ENCODE measurements at places on chromosomes 4 and X.

DNA sequence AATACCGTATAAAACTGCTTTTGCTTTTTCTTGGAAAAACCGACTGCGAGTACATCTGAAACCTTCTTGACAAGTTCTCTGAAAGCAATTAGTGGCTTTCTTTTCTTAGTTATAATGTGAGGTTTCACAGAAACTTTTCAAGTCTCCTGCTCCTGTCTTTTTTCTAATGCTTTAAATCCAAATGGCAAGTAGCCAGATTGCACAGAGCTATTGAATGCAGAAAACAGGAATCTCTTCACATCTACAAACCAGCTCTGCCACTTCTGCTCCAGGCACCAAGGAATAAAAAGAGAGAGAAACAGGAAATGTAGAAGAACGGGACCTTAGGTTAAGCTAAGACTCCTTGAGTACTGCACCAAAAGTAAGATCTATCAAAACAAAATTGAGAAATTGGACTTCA, 267.3 kb upstream of the TET2 start:
- no peak for DNase-seq

DNA sequence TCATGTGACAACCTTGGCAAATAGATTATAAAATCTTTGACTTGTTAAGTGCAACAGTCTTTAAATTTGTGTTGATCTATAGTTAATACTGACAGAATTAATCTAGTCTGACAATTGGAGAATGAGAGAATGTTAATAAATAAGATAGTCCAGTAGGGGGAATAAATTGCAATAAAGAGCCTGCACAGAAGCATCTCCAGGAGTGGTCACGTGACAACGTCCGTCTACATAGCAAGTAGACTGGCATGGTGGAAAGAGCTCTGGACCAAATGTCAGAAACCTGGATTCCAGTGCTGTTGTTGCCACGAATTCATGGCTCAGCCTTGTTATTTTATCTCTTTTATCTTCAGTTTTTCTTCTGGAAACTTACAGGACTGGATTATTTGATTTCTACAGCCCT, 436.5 kb downstream of the RAB28 start:
- no peak for DNase-seq

DNA sequence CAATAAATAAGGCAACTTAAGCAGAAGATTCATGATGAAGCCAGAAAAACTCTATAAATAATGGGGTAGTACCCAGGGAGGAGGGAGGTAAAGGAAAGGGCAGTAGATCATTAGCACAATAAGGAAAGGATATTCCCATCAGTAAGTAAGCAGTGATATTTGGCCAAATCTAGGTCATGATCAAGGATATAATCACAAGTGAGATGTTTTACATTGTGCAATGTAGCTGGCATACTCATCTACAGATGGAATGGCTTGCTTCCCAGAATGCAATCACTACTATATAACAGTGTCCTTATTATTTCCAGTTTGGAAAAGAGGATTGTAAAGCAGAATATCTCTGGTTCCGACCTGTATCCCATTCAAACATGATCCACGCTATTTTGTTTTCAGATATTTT, 483.4 kb downstream of the RPA4 start:
- DNase-seq = no peak

DNA sequence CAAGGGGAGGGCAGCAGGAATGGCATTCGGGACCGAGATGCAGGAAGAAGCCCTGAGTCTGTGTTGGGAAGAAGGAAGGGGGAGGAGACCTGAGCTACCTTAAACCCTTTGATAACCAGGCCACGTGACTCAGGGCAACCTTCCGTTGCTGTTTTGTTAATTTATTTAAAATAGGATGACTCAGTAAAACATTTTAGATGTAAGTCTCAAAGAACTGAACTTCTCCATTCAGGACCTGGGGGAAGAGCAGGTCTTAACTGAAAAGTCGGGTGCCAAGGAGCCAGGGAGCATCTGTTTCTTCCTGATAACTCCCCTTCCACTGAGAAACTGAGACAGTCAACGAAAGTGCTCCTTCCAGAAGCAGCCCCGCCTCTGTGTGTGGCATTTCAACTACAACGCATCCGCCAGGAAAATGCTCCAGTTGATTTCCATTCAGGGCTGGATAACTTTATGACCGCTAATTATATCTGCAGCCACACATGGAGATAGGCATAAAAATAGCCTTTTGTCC, 88.0 kb downstream of the IRF2 start:
- peak; percentile 34 for DNase-seq

DNA sequence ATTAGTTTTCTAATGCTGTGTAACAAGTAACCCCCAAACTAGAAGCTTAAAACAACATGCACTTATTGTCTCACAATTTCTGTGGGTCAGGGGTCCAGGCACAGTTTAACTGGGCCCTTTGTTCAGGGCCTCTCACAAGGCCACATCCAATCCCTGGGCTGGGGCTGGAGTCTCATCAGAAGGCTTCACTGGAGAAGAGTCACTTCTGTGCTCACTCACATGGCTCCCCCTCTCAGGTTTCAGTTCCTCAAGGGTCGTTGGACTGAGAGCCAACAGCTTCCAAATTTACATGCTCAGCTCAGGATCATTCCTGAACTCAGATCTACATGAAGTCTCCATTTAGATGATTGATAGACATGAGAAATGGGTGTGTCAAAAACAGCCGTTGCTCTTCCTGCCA, 77.1 kb downstream of the EVC start:
- DNase-seq = no peak

- peak; percentile 2 for DNase-seq
These were observed 75.8 kb downstream of the NBDY start for GRCh38 chrX:56804867-56805266.

GRCh38 chr4:100257567-100257966, 67.3 kb upstream of the DDIT4L start:
- DNase-seq = peak; percentile 28

DNA sequence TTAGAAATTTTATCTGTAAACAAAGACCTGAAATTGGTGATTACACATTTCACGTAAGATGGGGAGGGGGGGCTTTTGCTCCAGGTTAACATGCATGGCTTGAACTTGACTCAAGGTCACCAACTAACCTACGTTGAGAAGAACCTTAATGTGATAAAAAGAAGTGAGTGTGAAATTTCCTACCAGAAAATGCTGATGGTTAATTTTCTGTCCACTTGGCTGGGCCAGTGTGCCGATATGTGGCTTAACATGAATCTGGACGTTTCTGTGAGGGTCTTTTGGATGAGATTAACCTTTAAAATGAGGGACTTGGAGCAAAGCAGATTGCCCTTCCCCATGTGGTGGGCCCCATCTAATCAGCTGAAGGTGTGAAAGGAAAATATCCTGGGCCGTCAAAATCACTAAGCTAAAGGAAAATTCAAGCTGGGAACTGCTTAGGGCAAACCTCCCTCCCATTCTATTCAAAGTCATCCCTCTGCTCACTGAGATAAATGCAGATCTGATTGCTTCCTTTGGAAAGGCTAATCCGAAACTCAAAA, 107.3 kb upstream of the ENPP6 start:
- DNase-seq = no peak

DNA sequence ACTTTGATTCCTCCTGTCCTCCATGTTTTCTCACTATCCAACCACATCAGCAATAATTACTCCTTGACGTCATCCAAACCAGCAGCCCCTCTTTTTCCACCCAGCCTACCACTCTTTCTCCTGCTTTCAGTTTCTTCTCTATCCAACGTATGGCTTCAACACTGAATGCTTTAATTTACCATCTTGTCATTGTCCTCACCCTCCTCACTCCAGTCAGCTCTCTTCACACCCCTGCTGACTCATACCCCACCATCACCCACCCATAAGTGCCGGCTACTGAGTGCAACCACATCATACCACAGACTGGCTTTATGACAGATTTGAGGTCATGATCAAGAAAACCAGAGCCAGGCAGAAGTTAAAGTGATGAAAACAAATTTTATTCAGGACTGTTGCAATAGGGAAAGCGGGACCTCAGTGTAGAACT, 9.8 kb upstream of the ANXA5 start:
- no peak for DNase-seq

GRCh38 chrX:17012465-17012864, 66.0 kb downstream of the REPS2 start:
- no peak for DNase-seq

GRCh38 chr4:55358668-55359067, 12.6 kb downstream of the SRD5A3 start:
- no peak for DNase-seq

GRCh38 chr4:7241597-7242125, 49.3 kb downstream of the SORCS2 start:
- DNase-seq = no peak

- DNase-seq = no peak
These were observed 2.8 kb upstream of the CLCN5 start for GRCh38 chrX:49919617-49920016.

DNA sequence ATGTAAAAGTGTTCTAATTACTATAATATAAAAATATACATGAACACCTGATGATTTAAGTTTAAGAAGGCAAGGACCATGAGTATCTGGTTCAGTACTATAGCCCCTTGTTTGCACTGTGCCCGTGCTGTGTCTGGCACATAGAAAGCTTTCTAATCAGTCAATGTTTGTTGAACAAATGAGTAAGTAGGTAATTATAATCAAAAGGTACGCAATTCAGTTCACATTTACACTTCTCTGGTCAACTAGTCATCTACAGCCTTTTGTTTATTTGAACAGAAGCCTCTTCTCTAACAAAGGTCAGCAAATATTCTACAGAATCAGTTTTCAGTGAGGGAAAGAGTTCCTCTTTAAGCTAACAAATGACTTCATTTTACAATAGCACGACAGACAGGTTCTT, 523.3 kb downstream of the SMARCA1 start:
- no peak for DNase-seq

GRCh38 chrX:140503238-140503601, 1.6 kb downstream of the SOX3 start:
- DNase-seq = no peak

DNA sequence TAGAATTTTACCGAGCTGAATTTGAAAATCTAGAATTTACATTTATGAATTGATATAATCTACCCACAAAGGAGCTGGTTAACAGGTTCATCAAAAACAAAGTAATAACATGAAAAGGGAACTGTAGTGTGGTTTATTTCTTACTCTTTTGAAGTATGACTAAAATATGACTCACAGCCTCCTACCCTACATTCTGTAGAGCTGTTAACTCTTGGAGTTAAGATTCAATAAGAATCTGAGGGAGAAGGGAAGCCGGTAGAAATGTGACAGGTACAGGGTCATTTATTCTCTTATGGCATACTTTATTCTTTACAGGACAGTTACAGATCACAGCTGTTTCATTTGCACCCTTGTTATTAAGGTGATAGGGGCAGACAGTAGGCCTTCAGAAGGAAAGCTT, 132.2 kb upstream of the FAM47B start:
- DNase-seq = no peak

- no peak for DNase-seq
These were observed 30.4 kb downstream of the DCLK2 start for GRCh38 chr4:150108691-150109090.

- DNase-seq = no peak
These were observed 5.5 kb downstream of the L1CAM start for GRCh38 chrX:153880440-153880815.

DNA sequence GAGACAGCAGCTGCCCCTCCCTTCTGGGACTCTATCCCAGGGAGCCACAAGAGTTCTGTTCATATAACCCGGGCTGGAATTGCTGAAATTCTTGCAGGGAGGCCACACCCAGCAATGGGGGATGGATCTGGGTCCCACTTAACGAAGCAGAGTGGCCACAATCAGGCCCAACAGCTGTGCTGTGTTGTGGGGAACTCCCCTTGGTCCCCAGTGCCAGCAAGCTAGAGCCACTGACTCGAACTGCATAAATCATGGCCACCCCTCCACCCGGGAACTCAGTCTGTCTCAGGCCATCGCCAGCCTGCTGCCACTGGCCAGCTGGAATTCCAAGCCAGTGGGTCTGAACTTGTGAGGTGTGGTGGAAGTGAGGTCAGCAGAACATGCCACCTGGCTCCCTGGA, 111.1 kb downstream of the KLF8 start:
- DNase-seq = no peak

DNA sequence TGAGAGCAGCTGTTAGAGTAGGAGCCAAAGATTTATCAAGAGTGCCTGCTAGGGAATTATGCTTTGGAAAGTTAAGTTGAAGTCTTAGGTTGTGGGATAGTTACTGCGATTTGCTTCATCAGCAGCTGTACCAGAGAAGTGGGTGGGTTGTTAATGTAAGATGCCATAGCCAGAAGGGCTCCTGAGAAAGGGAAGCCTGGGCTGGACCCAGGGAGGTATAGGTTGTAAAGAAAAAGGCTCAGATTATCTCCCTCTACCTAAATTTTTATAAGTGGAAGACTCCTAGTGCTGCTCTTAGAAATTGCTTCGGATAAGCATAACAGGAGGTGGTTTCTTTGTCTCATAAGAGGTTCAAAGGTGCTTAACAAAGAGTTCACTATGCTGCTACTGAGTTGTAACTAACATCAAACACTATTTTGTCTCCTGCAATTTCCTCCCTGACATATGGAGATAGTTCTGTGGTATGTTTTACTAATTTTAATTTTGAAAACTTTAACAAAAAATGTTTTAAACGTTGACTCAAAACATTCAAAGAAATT, 356.9 kb downstream of the DTHD1 start:
- no peak for DNase-seq

- DNase-seq = no peak
These were observed 153.0 kb upstream of the SCML1 start for GRCh38 chrX:17584248-17584681.

DNA sequence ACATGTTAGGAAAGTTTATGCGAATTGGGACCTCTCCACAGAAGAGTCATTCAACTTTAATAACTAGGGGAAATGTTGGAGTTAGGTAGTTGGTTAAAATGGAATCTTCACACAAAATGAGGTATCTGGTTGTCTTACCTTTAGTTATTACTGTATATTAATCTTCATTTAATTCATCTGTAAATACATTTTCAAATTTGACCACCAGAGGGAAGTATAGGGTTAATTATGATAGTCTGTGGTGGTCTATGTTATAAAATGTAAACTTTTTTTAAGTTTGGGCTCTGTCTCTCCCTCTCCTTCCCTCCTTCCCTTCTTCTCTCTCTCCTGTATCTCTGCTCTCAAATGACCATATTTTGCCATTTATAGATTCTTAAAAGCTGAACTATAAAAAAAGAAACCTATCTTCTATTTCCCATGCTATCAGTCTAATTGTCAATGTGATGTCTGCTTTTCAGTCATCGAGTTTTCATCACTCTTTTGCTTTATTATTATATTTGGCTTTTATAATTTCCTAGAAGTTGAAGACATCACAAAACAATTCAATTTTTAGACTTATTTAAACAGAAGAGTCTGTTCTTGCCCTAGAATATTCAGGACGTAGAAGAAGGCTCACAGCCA, 49.8 kb downstream of the TMEM144 start:
- no peak for DNase-seq

GRCh38 chrX:24498975-24499374, 33.9 kb downstream of the PDK3 start:
- DNase-seq = no peak

DNA sequence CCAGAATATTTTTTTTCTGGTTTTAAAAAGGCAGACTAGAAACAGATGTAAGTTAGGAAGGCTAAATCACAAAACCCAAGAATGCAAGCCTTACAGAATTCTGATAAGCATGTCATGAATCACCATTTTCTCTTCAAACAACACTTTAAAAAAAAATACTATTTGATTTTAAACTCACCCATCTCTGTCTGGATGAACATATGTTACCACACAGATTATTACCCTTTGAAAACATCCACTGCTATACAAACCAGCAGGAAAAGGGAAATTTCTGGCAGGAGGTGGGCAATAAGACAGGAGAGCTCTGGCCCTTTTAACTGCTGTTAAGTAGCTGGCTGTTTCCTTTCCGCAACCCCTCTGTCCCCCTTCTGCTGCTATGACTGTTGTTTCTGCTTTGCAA, 317.7 kb upstream of the NOCT start:
- no peak for DNase-seq
